ENCODE measurements at places on chromosomes 3 and 15.

- DNase-seq: no peak
Measured at GRCh38 chr3:72585966-72586365, 262.3 kb downstream of the SHQ1 start.

DNA sequence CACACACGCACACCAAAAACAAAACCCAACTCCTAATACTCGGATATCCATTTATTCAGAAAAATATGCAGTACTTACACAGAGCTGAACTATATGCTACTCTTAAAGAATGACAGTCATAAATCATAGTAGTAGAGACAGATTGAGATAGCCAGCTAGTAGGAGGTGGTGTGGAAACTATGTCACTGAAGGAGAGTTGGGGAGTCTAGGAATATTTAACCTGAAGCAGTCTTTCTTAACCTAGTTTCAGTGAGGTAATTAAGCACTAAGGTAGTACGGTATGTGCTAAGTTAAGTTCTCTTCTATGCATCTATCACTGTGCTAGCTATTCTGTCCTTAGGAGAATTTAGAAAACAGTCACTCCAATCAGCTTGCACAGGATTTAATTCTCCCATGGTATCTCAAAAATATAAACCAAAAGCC, 54.2 kb downstream of the ANKRD28 start:
- no peak for DNase-seq

GRCh38 chr15:70217226-70218160, 119.8 kb upstream of the TLE3 start:
- DNase-seq: no peak

DNA sequence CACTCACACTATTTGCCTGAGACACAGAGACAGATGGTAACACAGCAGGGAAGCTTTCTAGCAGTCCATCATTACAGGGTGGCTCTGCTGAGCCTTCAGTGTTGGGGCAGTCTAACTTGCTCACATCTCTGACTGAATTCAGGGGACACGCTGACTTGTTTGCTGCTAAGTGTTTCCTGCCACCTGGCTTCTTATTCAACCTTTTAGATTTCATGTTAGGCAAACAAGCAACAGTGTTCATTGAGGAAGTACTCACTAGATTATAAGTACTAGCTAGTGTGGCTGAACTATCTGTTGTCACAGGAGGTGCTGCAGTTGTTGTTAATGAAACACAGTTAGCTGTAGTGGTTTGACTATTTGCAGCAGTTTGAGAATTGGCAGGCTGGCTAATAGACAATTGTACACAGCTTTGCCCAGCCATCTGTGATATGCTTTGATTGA, 37.3 kb downstream of the USF3 start:
- no peak for DNase-seq

DNA sequence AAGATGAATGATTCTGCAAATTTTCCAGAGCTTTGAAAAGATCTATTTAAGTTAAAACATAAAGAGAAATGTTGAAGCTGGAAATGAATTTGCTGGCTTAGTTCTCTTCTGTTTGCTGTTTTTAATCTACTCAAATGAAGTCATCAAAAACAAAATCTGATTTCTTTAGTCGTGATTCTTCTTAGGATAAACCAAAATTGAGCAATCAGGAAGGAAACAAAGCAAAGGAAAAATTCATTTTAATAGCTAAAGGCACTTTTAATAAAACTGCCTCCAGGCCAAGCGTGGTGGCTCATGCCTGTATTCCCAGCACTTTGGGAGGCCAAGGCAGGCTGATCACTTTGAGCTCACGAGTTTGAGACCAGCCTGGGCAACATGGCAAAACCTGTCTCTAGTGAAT, 91.2 kb downstream of the DUT start:
- DNase-seq: no peak

DNA sequence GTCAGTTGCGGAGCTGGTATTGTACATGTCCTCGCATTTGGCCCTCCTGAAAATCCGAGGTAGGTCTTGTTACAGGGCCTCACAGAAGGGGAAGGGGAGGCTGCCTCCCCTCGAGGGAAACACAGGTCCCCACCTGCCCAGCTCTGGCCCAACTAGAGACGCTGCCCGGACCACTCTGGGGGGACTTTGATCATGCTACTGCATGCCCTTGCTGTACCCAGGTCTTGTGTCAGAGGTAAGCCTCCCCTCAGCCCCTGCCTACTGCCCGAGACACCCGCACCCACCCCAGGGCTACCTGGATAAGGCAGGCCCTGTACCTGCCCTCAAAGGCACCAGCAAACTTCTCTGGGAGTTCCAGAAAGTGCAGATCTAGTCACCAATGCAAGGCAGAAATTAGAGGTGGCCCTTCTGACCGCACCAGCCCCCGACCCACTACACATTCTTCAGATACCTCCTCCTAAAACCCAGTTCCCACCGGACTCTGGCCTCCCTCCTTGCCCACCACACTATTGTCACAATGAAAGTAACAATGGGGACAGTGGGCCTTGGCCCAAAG, 981 bp upstream of the SCAP start:
- no peak for DNase-seq

DNA sequence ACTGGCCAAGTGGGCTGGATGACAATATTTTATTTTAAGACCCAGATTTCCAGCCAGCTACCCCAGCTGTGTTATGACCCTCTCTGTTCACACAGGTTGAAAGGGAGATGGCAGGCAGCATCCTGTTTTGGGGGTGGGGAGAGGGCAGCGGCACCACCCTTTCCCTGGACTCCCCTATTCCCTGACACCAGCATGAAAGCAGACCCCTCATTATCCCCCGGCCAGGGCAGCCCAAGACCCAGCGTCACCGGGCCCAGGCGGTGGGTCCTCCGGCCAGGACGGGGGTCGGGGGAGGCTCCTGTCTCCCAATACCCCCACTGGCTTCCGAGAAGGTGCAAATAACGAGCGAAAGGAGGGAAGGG, 127.6 kb upstream of the MEF2A start:
- no peak for DNase-seq

- no peak for DNase-seq
Measured at GRCh38 chr15:89406218-89406939, 71.8 kb upstream of the POLG start.
